Type B pancreatic cell (in vitro differentiated cells): ENCODE measurements at places on chromosomes 13 and 19.

- no peak for DNase-seq
These were observed 7.8 kb downstream of the SIGLEC12 start for GRCh38 chr19:51493776-51494175.

DNA sequence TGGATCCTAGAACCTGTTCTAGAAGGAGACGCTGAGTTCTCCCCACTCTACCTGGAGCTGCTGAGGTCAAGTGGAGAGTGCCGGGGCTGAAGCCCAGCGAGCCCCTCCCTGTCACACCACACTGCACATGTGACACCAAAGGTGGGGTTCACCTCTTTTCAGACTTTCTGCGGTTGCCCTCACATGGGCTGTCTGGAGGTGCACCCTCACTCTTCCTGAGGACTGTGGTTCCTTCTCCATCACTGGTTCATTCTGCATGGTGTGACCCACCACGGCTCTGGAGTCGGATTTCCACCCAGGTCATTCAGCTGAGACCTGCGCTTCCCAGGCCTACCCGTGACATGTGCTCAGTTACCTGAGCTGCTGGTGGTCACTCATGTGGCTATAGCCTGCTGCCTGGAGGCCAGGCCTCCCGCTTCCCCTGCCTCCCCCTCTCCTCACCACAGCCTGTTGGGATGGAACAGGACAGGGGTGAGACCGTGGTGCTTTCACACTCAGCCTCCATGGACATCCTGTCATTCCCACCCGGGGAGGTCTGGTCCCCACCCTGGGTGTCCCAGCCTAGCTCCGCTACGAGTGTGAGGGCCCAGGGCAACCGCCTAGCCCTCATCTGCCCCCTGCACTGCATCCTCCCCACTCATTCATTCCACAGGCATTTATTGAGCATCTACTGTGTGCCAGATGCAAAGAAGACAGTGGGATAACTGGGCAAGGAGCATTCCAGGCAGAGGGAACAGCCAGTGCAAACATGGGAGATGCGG lies 605 bp upstream of the A1BG start:
- no peak for DNase-seq

DNA sequence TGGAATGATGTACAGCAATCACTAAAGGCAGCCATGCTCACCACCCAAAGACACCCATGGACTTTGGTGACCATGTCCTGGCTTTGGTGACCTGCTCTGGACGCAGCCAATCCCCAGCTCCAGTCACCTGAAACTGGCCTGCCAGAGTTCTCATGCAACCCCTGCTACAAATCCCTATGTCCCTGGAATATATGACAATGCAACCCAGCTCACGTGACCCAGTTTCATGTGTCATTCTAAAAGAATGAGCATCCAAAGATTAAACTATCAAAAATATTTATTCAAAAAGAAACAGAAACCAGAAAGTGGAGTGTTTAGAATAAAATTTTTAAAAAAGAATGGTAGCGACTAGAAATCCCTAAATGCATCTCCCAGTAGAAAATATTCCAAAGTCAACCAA lies 203.3 kb upstream of the IRS2 start:
- DNase-seq = no peak

DNA sequence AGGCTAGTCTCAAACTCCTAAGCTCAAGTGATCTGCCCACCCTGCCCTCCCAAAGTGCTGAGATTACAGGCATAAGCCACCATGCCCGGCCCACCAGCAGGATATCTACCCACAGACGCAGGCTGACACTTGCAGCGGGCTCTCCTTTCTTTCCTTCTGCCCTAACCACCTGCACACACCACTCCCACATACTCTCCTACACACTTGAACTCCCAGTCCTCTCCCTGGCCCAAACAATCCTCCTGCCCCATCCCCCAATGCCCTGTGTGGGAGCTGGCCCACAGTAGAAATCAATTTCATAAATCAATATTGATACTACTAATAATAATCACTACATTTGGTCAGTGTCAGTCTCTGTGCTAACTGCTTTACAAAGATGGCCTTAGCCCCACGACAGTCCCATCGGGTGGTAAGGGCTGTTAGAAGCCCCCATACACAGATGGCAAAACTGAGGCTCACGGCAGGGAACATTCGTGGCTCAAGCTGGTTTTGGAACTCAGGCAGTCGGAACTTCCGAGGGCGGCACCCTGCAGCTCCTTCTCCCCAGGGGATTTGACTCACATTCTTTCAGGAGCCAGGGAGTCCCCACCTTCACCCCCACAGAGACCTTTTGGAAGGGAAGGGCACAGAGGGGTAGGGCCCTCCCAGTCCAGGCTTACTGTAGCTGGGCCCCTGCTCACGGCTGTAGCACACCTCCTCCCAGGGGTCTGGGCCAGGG lies 3.4 kb upstream of the DPF1 start:
- no peak for DNase-seq

DNA sequence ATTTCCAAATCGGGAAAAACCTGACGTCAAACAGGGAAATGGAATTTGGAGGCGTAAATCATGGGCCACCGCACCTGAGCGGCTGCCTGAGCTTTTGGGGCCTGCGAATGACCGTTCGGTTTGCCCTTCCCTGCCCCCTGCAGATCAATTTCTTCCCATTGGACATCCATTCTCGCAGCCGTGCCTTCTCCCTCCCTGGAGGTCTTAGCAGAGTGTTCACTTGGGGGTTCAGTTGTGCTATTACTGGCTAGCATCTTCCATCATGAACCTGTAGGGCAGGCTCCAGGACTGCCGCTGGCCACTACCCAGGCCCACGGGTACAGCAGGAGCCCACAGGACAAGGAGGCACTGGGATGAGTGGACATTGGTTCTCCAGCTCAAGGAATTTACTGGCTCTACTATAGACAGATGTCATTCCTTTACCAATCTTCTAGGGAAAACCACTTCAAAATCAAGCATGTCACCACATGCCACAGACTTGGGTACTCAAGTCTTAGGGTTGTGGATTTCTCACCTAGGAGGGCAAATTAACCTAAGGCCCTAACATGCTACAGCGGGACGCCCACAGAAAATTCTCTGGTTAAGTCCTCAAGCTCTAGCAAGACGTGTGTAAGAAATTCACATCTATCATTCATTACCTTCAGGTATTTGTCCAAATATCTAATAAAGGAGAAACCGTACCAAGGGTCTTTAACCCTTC lies 75.5 kb downstream of the COL4A1 start:
- DNase-seq = no peak

DNA sequence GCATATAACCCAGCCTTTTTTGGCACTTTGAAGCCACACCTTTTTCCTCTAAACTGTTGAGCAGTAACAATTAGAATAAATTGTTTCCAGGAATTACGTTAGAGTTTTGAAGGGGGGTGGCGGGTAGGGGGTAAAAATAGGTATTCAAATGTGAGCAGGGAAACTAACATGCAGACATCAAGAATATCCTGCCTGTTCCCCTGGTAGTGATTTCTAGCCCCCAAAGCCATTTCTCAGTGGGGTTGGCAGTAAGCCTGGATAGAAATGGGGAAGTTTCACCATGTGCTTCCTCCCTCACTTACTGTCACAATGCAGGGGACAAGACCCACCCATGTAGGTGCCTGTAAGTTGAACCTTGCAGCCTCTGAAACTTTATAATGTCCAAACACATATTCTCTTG lies 3.8 kb downstream of the DOCK9 start:
- no peak for DNase-seq

GRCh38 chr19:2354670-2355069 lies 5.4 kb upstream of the TMPRSS9 start:
- DNase-seq = no peak

GRCh38 chr19:41352609-41353465 lies 885 bp downstream of the TGFB1 start:
- DNase-seq = peak; percentile 76

DNA sequence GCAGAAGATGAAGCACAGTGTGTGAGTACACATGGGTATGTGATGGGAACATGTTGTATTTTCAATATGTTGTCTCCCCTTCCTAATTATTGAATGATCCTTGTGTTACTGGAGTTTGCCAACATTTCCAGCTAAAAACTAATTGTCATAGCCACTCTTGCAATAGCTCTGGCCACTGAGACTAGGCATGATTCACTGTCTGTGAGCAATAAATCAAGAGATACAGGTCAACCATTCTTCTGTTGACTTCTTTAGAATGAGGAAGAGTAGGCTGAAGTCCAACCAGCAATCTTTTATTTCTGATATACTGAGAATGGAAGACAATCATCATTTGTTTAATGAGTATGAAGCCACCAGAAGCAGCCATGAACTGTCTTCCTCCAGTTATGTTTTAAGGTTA lies 413.9 kb downstream of the SLITRK5 start:
- DNase-seq = no peak

- no peak for DNase-seq
These were observed 3.9 kb downstream of the SIGLEC7 start for GRCh38 chr19:51145916-51146493.

GRCh38 chr13:73428706-73429105 lies 369.9 kb downstream of the KLF5 start:
- no peak for DNase-seq

GRCh38 chr13:109787135-109787954 lies 962 bp upstream of the IRS2 start:
- DNase-seq = no peak

DNA sequence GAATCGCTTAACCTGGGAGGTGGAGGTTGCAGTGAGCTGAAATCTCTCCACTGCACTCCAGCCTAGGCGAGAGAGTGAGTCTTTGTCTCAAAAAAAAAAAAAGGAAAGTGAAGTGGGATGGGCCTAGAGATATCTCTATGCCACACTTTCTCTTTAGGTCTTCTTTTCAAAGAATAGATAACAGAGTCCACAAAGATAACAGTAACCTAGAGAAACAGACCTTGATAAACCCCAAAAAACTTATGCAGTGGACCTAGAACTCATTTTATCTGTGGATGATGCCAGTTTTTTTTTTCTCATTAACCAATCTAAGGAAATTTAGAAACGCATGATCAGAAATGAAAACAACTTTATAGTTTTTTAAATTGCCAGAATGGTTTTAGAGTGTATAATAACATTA lies 227.4 kb downstream of the LHFPL6 start:
- DNase-seq = no peak

- no peak for DNase-seq
These were observed 13.2 kb downstream of the ING1 start for GRCh38 chr13:110726726-110727125.

- DNase-seq = no peak
These were observed 40.1 kb downstream of the METTL21C start for GRCh38 chr13:102654756-102655155.

DNA sequence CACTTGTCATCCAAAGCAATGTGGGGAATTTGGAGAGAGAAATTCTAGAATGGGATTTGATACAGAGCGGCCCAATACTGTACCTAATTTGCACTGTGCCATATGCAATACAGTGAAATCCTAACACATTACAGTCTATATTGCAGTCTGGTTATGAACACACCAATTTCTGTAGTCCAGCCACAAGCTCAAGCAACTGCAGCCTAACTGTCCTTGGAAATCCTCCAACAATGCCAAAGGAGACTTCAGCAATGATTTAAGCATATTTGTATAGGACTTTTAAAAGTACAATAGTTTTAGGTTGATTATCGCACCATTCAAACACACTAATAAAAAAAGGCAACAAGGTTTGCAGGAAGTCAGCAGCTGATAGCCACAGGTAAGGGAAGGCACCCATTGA lies 17.3 kb downstream of the DIAPH3 start:
- no peak for DNase-seq

- DNase-seq = no peak
These were observed 109.7 kb downstream of the HSPH1 start for GRCh38 chr13:31051999-31052398.

GRCh38 chr19:15432629-15433518 lies 14.1 kb upstream of the AKAP8L start:
- peak; percentile 95 for DNase-seq

- DNase-seq = no peak
These were observed 15.1 kb downstream of the SMG9 start for GRCh38 chr19:43739439-43740235.

- no peak for DNase-seq
These were observed at the start of gene LGALS13 for GRCh38 chr19:39602224-39602623. Gene LGALS13, plus strand, starts transcription at chr19:39602524. Its CDS starts 45 bp downstream, at chr19:39602569.

DNA sequence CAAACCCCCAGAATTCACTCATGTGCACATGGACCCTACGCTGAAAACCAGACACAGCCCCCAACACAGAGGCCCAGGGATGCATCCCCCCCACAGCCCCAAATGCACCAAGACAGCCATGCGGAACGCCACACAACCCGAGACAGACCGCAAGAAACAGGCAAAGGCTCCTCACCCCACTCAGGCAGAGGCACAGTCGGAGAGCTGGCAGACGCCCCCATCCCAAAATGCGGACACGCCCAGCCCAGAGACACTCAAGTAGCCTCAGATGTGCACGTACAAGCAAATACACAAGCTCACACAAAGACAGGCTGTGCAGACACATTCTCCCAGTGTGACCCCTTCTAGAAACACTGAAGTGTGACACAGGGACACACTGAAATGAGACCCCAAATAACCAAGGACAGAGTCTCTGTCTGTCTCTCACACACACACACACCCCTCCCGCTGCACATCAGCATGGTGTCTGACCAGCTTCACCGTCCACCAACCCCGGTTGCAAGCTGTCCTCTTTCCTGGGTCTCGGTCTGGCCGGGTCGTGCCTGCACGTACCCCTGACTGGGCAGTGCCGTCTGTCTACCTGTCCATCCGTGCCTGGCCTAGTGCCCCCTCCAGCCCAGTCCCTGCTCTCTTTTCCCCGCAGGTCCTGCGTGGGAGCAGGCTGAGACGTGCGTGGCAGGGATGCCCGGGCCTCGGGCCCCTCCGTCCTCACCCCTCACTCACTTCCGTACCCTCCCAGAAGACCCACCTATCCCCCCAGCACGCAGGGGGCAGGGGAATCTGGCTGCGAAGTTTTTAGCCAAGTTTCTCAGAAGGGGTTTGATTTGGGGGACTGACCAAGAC lies 16.1 kb downstream of the ERFL start:
- no peak for DNase-seq

- DNase-seq = no peak
These were observed 513 bp upstream of the ZNF317 start for GRCh38 chr19:9139609-9140158.

- no peak for DNase-seq
These were observed 13.5 kb downstream of the SPPL2B start for GRCh38 chr19:2341982-2342381.

DNA sequence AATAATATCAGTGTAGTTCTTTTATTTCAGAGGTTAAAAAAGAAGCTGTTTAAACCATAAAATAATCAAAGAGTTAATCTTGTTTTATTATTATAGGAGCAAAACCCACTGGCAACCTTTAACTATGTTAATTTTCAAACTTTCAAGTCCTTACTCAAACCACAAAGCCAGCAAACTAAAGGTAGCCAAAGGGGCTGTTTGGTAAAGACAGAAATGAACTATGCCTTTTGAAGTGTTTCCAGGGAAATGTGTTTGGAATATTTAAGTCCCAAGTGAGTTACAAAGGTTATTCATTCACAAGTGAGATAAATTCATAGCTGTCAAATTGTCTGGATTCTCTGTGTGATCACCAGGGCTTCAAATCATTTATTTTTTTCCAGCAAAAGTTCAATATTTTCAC lies 264.7 kb downstream of the MZT1 start:
- DNase-seq = no peak

- DNase-seq = no peak
These were observed 323.3 kb downstream of the NALCN start for GRCh38 chr13:101092985-101093384.
